ENCODE measurements at places on chromosomes 11 and 22.

GRCh38 chr11:7428196-7428595 is 57.1 kb upstream of the OLFML1 start:
- no peak for DNase-seq

DNA sequence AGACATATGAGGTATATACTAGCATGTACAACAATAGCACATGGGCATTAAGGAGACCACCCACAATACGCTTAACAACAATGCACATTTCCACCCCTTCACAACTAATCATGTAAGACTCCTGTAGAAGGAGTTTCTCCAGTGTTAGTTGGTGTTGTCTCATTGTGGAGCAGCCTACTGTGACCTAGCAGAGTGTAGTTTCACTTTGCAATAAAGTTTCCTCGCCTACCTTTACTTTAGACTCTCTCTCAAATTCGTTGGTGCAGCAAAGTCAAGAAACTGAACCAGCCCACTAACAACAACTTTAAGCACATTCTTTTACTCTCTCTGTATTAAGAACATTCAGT is 863.6 kb downstream of the FAM181B start:
- no peak for DNase-seq

- no peak for DNase-seq
Measured at GRCh38 chr11:35225946-35226520, 87.1 kb downstream of the CD44 start.

DNA sequence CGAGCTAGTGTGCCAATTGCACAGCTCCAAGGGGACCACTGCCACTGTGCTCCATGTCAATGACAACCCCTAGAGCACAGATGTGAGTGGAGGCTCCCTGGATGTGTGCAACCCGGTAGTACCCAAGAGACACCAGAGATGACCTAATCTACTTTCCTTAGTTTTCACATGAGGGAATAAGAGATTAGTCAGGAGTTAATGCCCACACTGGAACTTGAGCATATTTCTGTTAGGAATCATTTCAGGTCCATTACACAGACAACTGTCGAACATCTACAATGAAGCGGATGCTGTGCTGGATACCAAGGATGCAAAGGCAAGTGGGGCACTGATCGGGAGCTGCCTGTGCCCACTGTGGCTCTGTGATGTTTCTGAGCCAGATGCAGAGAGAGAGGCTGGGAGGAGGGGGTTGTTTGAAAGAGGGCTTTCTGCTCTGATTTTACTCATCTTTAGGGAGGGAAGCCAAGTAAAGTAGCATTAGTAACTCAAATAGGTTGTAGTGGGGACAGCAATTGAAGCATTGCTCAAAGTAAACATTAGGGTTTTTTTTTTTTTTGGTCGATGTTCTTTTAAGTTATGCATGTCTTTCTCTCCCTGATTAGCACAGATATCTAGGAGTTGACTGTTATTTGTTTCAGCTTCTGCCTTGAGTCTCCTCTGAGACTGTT is 82.5 kb upstream of the SORL1-AS1 start:
- no peak for DNase-seq

- DNase-seq = no peak
Measured at GRCh38 chr11:15720460-15720859, 605.7 kb downstream of the INSC start.

- DNase-seq = no peak
Measured at GRCh38 chr11:71218789-71219499, 33.4 kb downstream of the SHANK2 start.

DNA sequence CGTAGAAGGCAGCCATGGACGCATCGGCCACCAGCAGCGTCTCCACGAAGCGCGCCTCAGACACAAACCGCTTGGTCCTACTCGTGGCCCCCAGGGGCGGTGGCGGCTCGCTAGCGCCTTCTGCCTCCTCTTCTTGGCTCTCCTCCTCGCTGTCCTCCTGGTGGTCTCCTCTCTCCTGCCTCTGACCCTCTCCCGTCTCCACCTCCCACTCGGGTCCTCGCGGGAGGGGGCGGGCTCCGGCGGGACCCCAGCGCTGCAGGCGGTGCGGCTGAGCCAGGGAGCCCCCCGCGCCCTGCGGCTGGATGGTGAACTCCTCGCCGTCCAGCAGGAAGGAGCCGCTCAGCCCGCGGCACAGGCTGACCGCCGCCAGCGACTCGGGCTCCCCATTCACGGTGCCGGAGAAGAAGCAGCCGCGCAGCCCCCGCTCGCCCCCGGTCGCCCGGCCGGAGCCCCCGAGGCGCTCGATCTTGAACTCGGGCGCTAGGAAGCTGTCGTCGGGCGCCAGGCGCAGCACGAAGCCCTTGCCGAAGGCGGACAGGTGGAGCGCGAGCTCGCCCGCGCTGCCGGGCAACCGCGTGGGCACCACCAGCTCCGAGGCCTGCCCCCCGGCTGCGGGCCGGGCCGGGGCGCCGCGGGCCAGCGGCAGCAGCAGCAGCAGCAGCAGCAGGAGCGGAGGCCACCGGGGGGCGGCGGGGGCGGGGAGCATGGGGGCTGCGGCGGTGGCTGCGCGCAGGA is 661 bp downstream of the ADAMTS8 start:
- no peak for DNase-seq

- no peak for DNase-seq
Measured at GRCh38 chr11:117201658-117202305, 2.6 kb downstream of the TAGLN start.

GRCh38 chr11:36034551-36035331 is 90.9 kb downstream of the LDLRAD3 start:
- no peak for DNase-seq

DNA sequence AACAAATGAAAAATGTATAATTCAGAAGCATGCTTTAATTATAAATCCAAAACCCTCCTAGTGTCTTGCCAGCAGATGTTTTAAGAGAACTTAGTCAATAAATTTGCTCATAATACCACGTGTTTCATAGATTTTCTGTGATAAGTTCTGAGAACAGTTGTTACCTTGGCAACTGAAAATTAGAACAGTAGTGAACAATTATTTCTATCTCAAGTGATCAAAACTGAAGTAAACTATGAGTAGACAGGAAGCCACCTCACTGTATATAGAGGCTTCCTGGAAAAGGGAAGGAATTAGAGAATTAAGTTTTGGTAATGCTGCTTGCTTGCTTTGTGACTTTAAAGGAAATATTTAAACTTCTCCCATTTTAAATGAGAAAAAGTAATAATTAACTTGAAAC is 266.0 kb upstream of the ANO3 start:
- no peak for DNase-seq

DNA sequence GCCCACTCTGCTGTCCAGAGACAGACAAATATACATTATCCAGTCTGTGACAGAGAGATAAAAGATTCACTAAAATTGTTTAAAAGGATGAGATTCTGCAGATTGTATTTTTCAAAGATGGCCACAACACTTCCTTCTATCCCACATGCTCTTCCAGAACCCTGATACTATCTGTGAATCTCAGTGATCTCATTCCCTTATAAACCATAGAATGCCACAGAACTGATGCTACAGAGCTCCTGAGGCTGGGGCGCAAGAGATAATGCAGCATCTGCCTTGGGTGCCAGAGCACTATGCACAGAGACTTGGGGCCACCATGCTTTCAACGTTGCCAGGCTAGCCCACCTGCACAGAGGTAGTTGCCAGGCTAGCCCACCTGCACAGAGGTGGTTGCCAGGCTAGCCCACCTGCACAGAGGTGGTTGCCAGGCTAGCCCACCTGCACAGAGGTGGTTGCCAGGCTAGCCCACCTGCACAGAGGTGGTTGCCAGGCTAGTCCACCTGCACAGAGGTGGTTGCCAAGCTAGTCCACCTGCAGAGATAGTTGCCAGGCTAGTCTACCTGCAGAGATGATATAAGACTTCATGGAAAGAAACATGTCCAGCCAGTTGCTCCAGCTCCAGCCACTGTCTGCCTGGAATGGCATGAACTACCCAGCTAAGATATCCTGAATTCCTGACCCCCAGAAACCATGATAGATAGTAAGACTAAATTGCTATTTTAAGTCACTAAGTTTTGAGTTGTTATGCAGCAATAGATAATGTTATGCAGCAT is 17.6 kb upstream of the SEPTIN5 start:
- no peak for DNase-seq

DNA sequence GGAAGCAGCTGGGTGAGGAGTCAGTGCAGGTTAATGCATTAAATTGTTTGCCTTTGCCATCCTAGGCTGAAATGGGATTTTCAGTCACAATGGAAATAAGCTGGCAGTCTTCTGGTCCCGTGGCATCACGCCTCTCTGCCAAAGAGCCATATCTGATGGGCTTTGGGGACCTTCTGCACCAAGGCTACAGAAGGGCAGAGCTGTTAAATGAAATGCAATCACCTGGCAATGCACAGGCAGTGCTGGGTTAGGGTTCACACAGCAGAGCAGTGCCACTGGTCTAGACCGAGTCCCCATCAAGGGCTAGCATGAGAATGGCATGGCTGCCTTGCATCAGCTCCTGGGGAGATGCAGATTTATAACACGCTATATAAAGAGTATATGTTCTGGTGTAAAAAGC is 749.2 kb downstream of the NTM start:
- DNase-seq = no peak

- no peak for DNase-seq
Measured at GRCh38 chr11:74090701-74091100, 80.1 kb downstream of the C2CD3 start.

DNA sequence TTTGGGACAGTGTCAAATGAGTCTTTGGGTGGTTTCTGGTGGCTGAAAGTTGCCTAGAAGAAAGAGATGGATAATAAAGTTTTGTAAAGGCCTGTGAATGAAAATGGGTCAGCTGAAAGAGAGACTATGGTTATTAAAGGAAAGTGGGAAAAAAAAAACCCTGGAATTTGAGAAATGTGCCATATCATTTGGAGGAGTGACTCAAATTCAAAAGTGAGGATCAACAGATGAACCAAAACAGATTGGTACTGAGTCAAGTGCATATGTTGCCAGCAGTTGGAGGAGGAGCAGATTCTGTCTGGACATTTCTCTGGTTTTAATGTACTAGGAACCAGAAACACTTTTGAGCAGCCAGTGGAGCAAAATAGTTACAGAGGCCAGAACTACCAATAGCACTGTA is 339.8 kb downstream of the KCNA4 start:
- DNase-seq = no peak

GRCh38 chr22:36197065-36197440 is 4.6 kb downstream of the APOL4 start:
- DNase-seq = no peak

DNA sequence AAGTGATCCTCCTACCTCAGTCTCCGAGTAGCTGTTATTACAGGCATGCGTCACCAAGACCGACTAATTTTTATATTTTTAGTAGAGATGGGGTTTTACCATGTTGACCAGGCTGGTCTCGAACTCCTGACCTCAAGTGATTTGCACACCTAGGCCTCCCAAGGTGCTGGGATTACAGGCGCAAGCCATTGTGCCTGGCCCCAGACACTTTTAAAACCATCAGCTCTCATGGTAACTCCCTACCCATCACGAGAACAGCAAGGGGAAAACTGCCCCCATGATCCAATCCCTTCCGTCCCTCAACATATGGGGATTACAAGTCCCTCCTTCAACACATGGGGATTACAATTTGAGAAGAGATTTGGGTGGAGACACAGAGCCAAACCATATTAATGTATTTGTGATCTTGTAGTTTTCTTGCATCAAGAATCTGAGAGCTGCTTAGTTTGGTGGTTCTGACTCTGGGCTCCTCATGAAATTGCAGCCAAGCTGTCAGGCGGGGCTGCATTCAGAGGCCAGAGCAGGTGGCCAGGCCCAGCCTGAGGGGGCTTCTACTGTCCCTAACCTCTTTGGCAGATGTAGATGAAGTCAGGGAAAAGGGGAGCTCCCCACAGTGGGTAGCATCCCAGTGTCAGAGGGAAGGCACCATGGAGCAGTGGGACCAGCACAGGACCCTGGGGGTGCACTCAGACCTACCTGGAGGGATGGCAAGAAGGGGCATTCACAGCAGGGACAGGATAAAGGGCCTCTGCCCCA is 31.2 kb upstream of the PRAME start:
- no peak for DNase-seq

GRCh38 chr11:82176365-82176764 is 557.3 kb downstream of the FAM181B start:
- no peak for DNase-seq

DNA sequence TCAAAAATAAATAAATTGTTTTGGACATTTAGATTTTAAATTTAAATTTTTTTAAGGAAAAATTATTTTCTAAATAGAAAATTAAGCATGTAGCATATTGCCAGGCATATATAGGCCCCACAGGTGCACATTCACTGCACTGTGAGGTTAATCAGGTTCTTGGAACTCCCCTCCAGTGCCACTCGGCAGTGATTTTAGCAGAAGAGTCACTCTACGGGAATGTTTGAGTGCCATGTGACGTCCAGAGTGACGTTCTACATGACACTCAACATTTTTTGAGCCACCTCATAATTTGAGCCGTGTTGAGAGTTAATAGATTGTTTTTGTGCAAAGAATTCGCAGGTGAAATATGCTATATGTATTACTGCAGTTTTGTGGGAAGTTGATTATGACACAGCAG is 77.4 kb downstream of the SWAP70 start:
- no peak for DNase-seq

GRCh38 chr11:116118138-116118470 is 613.9 kb upstream of the CADM1 start:
- DNase-seq = no peak

- DNase-seq = no peak
Measured at GRCh38 chr22:28627791-28628190, 51.8 kb downstream of the TTC28 start.

GRCh38 chr11:19370100-19370861 is 129.5 kb upstream of the E2F8 start:
- no peak for DNase-seq

DNA sequence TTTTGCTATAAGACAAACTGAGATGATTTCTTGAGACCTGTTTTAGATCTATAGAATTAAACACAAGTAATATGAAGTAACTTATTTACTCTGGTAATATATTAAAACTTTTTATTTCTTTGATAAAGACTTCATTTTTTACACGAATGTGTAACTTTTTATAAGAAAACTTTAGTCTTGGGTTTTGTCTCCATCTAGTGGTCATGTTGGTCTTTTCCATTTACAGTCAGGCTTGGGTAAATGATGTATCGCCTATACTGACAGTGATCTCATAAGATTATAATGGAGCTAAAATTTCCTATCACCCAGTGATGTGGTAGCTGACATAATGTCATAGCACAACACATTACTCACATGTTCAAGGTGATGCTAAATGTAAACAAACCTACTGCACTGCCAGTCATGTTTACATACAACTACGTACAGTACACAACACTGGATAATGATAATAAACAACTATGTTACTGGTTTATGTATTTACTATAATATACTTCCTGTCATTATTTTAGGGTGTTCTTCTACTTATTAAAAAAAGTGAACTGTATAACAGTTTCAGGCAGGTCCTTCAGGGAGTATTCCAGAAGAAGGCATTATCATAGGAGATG is 7.5 kb upstream of the C11orf97 start:
- no peak for DNase-seq

- DNase-seq = no peak
Measured at GRCh38 chr11:129720156-129720555, 95.5 kb upstream of the TMEM45B start.

Measured in activated CD4-positive, CD25-positive, alpha-beta regulatory T cell (primary cell).